ENCODE measurements at places on chromosomes 4 and X.

- no peak for DNase-seq
Measured at GRCh38 chr4:3791256-3791655, 25.1 kb downstream of the ADRA2C start.

DNA sequence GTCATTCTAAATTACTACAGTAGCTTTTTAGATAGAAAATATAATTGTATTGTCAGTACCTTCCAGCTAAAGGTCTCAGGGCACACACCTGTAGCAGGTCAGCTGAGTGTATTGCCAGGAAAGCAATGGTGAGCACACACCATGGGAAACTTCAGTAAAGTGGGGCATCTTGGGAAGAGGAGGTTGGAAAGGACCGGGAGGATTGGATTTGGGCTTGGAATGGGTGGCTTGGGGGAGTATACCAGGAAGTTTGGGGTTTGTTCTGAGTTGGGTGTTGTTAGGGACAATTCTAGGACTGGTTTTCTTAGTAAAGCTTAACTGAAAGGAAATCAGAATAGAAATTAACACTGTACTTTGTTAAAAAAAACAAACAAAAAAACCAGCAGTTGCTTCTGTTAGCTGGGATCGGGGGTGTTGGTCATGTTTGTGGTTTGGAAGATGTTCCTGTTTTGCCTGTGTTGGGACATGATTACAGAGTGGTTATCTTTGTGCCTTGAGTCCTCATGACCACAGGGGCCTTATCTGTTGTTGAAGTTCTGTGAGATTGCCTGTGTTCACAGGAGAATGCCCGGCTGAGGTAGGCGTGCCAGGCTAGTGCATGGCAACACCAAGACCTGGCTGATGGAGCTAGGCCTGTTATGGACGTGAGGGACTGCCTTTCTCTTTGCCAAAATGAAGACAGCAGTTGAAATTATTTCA, 35.1 kb downstream of the PRIMPOL start:
- no peak for DNase-seq

- no peak for DNase-seq
Measured at GRCh38 chr4:4491396-4491893, 50.4 kb downstream of the STX18 start.

DNA sequence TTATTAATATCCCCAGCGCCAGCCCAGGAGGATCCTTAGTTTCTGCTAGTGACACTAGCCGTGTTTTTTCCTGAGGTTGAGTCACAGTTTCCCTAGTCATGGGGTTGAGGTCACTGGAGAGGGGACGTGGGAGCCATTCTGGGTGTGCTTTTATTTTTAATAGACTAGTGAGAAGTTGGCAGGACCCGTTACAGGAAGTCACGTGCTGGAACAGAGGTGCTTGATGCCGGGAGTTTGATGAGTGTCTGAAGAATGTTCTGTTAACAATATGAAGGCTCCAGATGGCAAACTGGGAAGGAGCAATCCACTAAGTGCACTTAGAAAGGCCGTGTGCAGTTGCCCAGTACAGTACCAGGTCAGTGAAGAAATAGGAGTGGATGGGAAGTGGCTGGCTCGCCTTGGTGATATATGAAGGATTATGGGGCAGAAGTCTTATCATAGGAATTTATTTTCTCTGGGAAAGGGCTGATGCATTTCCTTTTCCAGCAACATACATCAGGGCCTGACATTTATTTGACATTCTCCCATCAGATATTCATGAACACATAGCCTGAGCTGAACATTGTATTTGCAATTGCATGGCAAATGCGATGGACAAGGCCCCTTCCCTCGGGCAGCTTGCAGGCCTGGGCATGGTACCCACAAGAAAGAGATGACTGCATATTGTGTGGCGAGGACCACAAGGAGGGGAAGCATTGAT, 291.8 kb downstream of the FBXW7 start:
- DNase-seq: no peak

DNA sequence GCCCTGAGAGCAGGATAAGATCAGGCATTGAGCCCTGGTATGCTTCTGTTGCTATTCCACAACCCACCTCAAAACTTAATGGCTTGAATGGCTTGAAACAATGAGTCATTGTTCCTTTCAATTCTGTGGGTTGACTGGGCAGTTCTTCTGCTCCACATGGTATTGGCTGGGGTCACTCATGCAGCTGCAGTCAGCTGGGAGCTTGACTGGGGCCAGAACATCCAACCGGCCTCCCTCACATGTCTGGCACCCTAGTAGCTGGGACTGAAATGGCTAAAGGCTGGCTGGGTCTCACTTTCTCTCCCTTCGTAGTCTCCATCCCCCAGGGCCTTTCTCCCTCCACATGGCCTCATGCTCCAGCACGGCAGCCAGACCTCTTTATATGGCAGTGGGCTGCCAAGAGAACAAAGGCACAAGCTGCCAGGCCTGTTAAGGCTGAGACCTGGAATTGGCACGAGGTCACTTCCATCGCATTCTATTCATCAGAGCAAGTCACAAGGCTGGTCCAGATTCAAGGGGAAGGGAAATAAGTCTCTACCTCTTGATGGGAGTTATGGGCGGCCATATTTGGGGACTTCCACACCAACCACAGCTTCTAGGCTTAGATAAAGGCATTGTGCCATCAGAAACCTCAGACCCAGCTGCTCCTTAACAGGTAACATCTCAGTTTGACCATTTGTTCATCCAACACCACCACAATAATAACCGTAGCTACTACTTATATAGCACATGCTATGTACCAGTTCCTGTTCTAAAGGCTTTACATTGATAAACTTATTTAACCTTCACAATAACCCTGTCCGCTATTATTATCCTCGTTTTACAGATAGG, 159.7 kb upstream of the ATP6AP2 start:
- DNase-seq: no peak

DNA sequence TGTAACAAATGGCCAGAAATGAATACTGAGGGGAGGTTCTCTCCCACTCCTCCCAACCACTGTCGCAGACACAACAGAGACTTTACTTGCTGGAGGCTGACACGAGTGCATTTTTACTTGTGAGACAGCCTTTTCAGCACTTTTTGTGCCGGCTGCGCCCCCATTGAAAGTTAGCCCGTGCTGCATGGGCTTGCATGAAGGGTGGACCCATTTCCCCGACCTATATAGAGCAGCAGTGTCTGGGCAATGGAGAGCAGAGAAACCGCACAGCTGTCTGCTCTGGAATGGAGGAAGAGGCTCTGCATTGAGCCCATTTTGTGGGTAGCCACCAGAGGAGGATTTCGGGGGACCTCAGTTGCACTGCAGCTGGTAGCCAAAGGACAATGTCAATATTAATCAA, 208.8 kb downstream of the UGT8 start:
- DNase-seq: no peak

- no peak for DNase-seq
Measured at GRCh38 chr4:48943387-48943786, 36.8 kb upstream of the OCIAD2 start.
